ENCODE measurements at places on chromosomes 1 and 21. TPM values are rescaled to one million over a fixed set of nuclear protein-coding genes. Genes with fewer than 3 reads are reported as not detected.
A peak's percentile ranks its signal among the peaks of the same experiment; 100 is the strongest.

GRCh38 chr21:36065497-36066036 lies 4.3 kb upstream of the CBR1 start:
- DNase-seq, result no peak

GRCh38 chr1:59432531-59433439 lies 135.9 kb downstream of the FGGY start:
- DNase-seq, result no peak

- no peak for DNase-seq
Measured at GRCh38 chr21:42347601-42348327, 3.0 kb downstream of the TFF2 start.

The CNST gene
- polyA plus RNA-seq, result 10.7 TPM

GRCh38 chr1:108199781-108200686 lies at the start of gene SLC25A24:
Gene SLC25A24 (minus strand): TSS chr1:108200343. CDS start chr1:108200138, 205 bp downstream.
- DNase-seq, result peak; percentile 93

GRCh38 chr1:26483980-26484379 lies 11.7 kb downstream of the HMGN2 start:
- no peak for DNase-seq

DNA sequence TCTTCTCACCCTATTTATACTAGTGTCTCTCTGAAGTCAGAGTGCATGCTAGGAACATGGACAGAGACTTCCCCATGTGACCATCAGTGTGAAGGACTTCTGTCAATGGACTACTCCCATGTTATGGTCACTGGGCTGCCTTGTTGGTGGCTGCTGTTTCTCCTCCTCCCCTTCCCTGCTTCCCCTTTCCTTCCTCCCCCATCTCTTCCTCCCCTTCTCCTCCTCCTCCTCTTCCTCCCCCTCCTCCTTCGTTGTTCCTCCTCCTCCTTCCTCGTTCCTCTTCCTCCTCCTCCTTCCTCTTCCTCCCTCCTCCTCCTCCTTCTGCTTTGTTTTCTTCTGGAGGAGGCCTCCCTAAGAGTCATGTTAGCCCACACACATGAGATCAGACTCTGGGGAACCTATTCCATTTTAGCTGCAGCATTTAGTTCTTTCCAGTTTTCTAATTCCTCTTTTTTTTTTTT lies 35.8 kb downstream of the IER5 start:
- no peak for DNase-seq

The PITHD1 gene
- polyA plus RNA-seq, result 43.7 TPM

DNA sequence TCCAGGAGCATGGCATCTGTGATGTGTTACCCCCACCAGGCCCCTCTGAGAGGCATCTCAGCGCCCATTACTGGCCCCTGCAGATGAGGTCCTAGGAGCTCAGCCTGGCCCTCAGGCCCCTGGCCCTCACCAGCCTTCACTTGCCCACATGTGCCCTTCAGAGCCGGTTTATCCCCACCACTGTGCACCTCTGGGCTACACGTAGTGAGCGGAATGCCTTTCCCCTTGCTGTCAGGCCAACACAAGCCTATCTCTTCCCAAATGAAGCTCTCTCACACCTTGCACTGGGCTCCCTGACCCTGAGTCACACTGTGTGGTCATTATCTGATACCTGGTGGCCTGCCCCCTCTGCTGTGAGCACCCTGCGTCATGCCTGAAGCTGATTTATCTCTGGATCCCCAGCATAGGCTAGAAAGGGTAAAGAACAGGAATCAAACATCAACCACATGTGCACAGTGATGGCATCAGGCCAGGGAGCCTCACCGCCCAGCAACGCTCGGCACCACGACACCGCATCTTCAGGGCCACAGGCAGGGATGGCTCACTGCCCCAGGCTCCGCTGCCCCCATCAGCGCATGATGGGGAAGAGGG lies 49.1 kb downstream of the GLIS1 start:
- DNase-seq, result no peak

The CCDC27 gene
- polyA plus RNA-seq, result 0.25 TPM

- DNase-seq, result no peak
Measured at GRCh38 chr1:69613414-69613813, 45.7 kb downstream of the LRRC7 start.

- DNase-seq, result no peak
Measured at GRCh38 chr1:31005617-31006166, 59.8 kb downstream of the PUM1 start.

GRCh38 chr1:59520194-59520593 lies 223.3 kb downstream of the FGGY start:
- DNase-seq, result peak; percentile 44

DNA sequence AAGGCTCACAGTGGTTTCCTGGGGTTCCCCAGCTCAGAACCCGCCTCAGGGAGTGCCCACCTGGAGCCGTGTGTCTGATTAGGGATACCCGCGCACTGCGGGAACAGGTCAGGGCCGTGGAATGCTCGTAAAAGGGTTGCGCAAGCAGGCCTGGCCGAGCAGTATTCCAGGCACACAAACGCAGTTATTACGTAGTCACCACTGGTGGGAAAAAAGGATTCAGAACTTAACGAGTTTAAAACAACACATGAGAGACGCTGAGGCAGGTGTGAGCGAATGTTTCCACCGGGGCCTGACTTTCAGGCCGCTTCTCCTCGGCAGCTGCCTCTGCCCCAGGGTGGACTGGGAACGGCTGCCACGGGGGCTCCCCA lies 18.2 kb downstream of the PLCH2 start:
- DNase-seq, result no peak

The CD1E gene
- polyA plus RNA-seq, result 0.33 TPM

The GBP2 gene
- 8.0 TPM for polyA plus RNA-seq

DNA sequence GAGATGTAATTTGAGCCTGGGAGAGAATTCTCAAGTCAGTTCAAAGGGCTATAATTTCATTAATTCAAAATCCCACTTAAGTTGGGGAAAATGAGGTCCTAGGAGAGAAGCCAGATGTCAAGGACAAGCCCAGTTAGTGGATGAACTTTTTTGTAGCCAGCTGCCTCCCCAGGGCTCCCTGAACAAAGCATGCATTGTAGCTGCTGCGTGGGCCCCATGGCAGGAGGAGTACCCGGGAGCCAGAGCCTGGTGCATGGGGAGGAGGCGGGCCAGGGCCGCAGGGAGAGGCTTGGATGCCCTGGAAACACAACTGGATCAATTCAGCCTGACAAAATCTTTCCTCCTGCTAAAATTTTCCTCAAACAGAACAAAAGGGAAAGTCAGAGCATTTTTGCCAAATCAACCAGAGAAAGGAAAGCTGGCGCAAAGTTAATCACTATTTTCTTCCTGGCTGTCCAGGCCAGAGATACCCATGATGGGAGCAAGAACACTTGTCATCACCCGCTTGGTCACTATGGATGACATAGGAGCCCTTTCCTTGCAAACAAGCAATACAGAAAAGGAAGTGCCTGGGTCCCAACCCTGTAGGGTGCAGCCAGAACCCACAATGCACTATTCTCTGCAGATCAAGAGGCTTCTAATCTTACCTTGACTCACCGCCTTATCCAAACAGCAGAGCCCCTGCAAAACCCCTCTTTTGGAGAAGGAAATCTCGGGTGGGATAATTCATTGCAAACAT lies 248.1 kb upstream of the RAB4A start:
- no peak for DNase-seq

DNA sequence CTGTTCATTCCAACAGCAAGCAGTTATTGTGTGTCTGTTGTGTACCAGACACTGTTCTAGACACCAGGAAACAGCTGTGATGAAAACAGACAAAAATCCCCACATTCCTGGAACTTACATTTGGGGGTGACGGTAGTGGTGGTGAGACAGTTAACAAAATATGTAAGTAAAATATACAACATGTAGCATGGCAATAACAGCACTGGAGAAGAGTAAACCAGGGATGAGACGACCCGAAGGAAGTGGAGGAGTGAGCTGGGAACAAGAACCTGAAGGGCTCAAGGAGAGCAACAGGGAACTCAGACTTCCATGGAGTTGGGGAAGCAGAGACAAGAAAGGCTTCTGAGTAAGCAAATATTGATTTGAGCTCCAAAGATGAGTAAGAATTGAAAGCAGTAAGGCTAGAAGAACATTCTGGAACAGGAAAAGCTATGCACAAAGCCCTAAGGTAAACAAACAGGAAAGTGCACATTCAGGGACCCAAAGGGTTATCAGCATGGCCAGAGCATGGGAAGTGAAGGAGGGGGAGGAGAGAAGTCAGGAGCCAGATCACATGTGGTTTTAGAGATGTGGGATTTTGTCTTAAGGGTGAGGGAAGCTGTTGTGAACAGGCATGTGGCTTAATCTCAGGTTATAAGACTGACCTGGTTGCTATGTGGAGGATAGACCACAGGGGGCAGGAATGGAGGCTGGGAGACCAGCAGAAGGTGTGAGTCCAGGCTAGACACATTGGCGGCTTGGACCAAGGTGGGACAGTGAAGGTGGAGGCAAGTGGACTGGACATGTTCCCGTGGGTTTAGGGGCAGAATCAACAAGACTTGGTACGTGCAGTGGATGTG lies 7.3 kb downstream of the CSF1 start:
- no peak for DNase-seq

GRCh38 chr1:69639159-69639558 lies 71.4 kb downstream of the LRRC7 start:
- no peak for DNase-seq

The YTHDF2 gene
- polyA plus RNA-seq, result 51.7 TPM

The OR2L5 gene
- not detected for polyA plus RNA-seq

DNA sequence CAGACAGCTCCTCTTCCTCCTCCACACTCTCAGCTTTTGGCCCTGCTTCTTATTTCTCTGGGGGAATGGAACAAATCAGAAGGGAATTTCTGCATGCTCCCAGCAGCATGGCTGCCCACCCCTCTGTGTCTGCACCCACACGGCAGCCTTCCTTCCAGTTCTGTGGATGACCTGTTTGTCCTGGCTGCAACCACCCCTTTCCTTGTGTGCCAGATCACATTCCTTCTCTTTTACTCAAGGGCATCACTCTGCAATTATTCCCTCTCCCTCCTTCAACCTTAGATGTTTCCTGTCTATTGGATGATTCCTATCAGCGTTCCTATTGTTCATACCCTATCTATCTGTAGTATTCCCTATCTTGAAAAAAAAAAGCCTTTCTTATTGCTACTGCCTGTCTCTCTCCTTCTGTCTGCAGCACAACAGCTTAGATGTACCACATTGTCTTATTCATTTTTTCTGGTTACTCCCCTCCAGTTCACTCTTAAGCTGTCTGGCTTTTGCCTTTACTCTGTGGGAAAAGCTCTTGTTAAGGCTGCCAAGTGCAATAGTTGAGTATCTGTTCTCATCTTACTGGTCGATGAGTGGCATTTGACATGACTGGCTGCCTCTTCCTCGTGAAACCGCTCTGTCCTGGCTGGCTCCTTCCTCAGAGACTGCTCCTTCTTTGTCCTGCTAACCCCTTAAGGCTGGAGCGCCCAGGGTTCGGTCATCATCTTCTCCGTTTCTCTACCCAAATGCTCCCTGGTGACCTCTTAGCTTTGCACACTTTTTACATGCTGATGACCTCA lies 351.1 kb downstream of the CAMTA1 start:
- DNase-seq, result no peak

- no peak for DNase-seq
Measured at GRCh38 chr1:96361961-96362360, 359.6 kb upstream of the PTBP2 start.

DNA sequence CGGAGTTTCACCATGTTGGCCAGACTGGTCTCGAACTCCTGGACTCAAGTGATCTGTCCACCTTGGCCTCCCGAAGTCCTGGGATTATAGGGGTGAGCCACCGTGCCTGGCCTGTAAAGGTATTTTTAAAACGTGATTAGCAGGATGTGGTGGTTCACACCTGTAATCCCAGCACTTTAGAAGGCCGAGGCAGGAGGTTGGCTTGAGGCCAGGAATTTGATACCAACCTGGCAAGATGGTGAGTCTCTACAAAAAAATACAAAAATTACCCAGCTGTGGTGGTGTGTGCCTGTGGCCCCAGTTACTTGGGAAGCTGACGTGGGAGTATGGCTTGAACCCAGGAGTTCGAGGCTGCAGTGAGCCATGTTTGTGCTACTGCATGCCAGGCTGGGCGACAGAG lies 43.3 kb upstream of the SOD1 start:
- DNase-seq, result no peak

DNA sequence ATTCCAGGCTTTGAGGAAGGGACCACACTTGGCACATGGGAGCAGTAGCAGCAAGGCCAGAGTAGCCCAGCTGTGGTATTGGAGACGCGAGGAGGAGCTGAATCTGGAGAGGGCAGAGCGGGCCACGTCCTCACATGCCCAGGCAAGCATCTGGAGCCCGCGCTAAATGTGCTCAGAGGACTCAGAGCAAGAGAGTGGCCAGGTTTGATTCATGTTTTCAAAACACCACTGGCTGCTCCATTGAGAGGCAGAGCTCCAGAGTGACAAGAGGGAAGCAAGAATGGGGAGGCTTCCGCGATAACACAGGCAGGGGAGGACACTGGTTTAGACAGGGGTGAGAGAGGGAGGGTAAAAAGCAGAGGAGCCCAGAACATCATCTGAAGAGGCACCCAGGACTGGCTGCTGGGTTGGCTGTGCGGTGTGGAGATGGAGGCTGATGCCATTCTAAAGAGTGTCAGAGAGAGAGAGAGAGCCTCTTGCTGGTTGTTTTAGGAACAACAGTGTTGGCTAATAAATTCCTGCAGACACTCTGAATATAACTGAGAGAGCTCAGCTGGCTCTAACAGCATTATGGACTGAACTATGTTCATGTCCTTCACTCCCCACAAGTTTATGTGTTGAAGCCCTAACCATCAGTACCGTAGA lies 32.3 kb downstream of the RCAN1 start:
- no peak for DNase-seq

GRCh38 chr1:84344286-84344685 lies 42.8 kb downstream of the SAMD13 start:
- DNase-seq, result no peak

DNA sequence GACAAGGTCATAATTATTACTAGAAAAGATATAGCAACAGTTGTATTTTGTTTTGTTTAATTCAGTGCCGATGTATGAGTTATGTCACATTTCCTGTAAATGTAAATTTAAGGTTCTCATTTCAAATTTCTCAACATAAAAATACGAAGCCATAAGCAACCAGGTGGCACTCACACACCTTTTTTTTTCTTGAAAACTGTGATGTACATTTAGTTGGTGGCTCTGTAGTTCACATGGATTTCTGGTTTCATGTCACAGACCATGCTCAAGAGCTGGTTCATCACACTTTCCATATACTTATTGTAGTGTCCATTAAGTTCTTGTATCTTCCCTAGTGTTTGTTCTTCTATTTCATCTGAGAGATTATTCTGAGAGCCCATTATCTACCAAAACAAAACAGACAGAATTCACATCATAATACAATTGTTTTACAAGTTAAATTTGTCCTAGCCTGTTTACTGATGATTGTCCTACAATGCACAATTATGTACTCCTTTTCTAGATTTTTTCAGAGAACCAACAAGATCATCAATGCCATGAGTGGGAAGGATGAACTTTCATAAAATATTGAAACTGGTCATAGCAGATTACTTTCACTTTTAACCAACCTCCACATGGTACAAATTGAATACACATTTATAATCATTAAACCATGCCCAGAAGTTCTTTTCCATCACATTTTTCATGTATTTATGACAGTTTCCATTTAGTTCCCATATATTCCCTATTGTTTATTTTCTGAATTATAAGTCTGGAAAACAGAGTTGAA lies 17.1 kb downstream of the ATP6V1G3 start:
- DNase-seq, result no peak

DNA sequence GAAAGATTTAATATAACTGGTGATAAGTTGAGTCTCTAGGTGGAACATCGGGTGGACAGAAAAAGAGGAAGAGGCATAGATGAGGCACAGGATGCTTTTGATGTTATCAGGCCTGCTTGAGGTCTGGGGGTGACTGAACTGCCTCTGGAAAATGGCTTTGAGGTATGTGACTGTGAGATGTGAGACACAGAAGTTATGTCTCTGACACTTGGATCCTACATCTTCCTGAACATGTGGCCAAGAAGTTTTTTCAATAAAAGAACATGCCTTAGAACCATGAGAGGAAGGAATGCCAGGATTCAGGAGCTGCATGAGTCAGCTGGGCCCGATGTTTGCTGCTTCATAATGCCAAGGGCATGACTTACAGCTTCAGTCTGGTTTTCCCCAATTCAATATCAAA lies 11.5 kb upstream of the AIM2 start:
- DNase-seq, result no peak
